ENCODE measurements at places on chromosomes 2 and 18.

DNA sequence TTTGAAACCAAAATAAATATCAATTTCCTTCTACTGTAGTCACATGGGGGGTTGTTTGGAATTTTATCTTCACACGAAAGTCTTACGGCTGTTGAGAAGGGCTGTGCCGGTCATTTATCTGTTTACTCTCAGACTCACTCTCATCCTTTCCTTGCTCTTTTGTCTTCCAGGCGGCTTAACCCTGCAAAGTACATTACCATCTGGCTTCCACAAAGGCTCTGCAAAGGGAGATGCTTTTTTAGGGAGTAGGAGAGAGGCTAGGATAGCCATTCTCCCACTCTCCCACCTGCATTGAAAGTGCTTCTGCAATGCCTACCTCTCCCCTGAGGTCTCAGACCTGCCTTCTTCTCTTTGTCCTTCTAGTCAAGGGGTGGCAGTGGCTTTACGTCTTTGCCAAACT lies 247.6 kb downstream of the MEIS1 start:
- DNase-seq = no peak

DNA sequence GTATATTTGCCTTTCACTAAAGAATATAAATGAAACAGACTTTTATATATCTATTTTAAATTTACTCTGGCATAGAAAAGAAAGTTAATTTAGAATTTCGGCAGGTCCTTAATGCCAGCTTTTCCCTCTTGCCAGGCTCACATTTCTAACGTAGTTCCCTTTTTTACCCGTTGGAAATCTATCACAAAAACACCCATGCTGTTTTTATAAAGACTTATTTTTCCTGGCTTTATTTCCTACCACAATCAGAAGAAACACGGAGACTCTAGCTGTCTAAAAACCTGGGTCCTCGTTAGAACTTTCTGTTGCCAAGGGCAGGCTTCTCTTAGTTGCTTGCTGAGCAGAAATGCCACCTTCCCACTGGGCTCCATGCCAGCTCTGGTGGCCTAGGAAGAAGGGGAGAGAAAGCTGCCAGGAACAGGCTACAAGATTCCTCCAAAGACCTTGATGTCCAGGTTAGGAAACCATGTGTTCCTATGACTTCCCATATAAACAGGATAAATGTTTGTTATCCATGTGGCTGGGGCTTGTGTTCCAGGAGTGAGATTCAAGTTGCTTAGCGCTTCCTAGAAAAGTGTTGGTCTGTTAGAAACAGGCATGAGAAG lies 17.8 kb upstream of the TMEM18 start:
- DNase-seq = no peak

- no peak for DNase-seq
Observed at GRCh38 chr2:45929674-45930395, 278.4 kb downstream of the PRKCE start.

- no peak for DNase-seq
Observed at GRCh38 chr2:58070765-58071164, 24.2 kb downstream of the VRK2 start.

GRCh38 chr18:6728331-6728730 lies 1.2 kb upstream of the ARHGAP28 start:
- no peak for DNase-seq

GRCh38 chr2:44398243-44398897 lies 36.6 kb downstream of the CAMKMT start:
- DNase-seq = no peak

DNA sequence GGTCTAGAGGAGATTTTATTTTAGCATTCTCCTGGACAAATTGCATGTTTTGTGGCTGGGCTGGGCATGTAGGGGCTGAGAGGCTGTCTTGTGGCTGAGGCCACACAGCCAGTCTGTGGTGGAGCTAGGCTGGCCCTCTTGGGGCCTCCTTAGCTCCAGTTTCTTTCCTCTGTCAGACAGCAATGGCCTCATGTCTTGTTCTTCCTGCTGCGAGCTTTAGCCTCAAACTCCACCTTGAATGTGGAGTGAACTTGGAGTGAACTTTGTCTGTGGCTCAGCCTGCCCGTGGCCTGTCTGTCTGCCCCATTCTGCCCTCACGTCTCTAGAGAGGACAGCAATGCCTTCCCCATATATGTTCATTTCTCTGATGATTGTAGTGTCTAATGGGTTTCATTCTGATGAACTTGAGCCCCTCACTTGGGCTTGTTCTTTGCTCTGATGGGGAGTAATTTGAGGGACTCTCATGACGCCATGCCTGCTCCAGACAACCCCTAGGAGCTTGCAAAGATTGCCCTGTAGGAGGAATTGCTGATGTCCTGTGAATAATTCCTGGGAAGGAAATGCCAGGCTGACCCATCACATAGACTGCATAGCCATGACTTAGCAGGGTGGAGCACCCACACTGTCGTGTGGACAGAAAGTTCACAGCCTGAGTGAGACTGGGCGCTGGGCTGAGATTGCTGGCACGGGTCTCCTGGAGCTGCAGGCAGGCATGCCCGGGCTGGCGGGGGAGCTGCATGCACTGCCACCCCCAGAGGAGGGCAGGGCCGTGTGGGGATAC lies 42.6 kb downstream of the ASAP2 start:
- DNase-seq = no peak

- no peak for DNase-seq
Observed at GRCh38 chr2:233289648-233290047, 18.0 kb upstream of the SAG start.

DNA sequence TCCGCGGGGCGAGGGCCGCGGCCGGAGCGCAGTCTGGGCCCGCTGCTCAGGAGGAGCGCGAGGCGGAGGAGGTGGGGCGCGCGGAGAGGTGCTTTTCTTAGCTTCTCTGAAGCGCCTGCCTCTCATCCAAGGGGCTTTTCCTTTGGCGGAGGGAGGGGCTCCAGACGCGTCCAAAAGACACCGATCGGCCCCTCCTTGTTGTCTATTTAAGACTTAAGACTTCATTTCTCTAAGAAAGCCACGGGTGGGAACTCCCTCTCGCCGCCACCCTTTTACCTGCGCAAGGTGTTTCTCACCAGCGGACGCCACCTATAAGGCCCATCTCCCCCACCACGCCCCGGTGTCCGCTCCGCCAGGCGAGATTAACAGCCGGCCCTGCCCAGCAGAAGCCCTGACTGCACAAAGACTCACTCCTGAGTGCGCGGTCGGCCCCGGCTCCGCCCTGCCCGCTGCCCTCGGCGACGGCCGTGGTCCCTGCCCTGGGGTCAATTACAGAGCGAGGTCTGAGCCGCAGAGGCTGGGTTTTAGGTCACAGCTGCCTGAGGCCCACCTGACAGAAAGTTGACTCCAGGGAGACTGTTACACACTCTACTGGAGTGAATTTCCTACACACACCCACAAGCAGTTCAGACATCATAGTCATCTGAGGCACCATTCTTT lies at the start of gene DSC2:
Gene DSC2, minus strand, starts transcription at position 397 of the 660 bp plus-strand sequence. CDS start 450 bp downstream, outside the sequence.
- peak; percentile 63 for DNase-seq

DNA sequence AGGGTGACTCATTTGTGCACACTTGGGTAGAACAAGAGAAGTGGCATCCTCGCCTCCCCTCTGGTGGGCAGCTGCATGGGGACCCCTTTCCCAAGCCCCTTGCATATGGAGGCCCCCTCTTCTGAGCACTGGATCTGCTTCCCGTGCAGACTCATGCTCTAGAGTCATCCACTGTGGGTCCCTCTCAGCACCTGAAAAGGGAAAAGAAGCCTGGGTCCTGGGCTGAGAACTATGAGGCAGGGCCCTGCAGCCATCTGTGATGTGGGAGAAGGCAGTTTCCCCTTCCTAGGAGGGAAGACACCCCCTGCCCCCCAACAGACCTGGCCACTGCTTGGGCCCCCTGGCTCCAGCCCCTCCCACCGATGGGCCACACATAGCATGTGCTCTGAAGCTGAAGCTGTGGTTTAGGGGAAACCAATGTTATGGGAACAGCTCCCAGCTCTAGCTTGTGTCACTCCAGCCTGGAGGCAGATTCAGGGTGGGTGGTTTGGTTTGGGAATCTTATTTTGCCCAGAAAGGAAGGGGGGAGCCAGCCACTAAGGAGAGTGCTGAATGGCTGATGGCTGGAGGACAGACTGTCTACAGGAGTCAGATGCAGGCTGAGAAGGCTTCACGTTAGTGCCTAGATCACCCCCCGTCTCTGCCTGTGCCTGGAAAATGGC lies 172.8 kb downstream of the GLI2 start:
- no peak for DNase-seq
